ENCODE measurements at places on chromosomes 12 and 14.

- DNase-seq: no peak
Measured at GRCh38 chr12:93880853-93881522, 203.8 kb downstream of the CRADD start.

- no peak for DNase-seq
Measured at GRCh38 chr12:47834199-47834903, 14.6 kb upstream of the HDAC7 start.

DNA sequence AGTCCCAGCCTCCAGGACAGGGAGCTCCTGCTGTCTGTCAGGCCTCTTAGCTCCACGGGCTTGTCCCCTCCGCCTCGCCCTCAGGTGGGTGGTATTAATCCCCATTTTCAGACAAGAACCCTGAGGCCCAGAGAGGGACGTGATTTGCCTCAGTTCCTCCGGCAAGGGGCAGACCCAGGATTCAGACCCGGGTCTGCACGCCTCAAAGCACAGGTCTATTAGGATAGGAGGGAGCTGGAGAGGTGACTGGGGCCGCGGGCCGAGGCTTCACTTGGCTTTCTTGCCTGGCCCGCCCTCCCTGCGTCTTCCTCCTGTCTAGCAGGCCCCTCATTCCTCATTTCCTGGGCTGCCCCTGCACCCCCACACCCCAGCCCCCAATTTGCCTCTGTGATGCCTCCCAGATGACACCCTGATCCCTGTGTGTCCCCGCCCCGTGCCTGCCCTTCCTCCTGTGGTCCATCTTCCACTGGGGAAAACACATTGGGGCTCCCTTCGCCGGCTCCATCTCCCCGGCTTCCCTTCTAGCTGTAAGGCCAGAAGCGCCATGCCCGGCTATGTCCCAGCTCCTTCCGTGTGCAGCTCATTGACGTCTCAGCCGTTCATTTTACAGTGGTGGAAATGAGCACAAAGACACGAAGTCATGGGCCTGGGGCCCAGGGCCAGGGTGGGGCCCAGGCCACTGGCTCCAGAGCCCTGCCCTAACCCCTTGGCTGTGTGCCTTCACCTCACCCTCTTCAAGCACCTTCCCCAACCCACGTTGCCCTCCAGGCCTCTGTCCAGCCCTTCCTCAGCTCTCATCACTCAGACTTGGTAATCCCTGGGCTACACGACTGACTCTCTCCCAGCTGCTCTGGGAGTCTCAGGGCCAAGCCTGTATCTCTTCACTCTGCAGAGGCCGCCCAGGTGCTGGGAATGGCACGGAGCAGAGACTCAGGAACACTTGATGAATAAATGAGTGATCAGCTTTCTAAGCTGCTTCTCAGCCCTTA, 15.5 kb upstream of the CYP46A1 start:
- DNase-seq: no peak

- DNase-seq: no peak
Measured at GRCh38 chr12:74418573-74418972, 119.1 kb upstream of the ATXN7L3B start.

DNA sequence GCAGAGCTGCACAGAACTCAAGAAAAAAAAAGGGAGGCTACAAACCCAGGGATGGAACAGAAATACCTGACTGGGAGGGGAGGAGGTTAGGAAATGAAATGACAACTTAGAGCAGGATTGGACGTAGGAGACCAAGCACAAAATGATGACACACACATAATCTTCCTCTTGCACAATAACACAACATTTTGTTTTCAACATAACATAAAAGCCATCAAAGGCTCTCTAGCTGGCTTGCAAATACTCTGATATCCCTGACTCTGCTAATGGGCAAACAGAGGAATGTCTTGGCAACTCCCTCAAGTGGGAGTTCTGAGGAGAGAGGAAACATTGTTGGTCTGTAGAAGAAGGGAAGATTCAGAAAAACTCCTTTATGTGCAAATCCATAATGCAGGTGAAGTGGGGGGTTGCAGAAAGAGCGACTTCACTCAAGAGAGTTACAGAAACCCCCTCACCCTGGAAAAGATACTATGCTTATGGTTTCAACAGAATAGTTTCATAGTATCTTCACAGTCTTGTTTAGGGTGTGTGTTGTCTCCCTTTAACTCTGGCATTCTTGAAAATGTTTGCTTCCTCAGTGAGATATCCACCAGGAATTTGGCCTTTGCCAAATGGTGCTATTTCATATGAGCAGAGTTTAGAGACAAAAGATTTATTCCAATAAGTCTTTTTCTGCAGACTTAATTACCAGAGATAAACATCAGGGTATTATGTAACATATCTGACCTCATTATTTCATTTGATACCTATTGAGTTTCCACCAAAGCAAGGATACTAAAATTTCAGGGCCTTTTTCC, 43.8 kb upstream of the LTBP2 start:
- no peak for DNase-seq
